A549 treated with CpdA at 1 μM for 4 hours (cell line): ENCODE measurements at places on chromosomes 6 and 20. TPM values are rescaled to one million over a fixed set of nuclear protein-coding genes. Genes with fewer than 3 reads are reported as not detected.

TPMT gene
- total RNA-seq: 5.8 to 7.1 TPM (median 6.3 TPM) in 5 replicates

PRSS35 gene
- 0.03 to 0.14 TPM (median 0.06 TPM) in 4 of 5 replicates, not detected in the other for total RNA-seq

PGC gene
- total RNA-seq: not detected in 5 replicates

ASCC3 gene
- total RNA-seq: 19.2 to 23.1 TPM (median 20.5 TPM) in 5 replicates

CTAGE9 gene
- not detected in 5 replicates for total RNA-seq

GLP1R gene
- not detected in 5 replicates for total RNA-seq

WFDC10B gene
- not detected in 5 replicates for total RNA-seq

LTB gene
- 0.27 to 0.39 TPM (median 0.35 TPM) in 5 replicates for total RNA-seq

CALHM5 gene
- 0.05 to 0.08 TPM (median 0.06 TPM) in 5 replicates for total RNA-seq

MDN1 gene
- 10.4 to 14.5 TPM (median 14.0 TPM) in 5 replicates for total RNA-seq

KHDRBS2 gene
- not detected in 5 replicates for total RNA-seq

VWA7 gene
- 0.61 to 2.0 TPM (median 1.5 TPM) in 5 replicates for total RNA-seq

CDSN gene
- not detected in 5 replicates for total RNA-seq

CCHCR1 gene
- total RNA-seq: 6.6 to 8.7 TPM (median 7.4 TPM) in 5 replicates

SLC22A2 gene
- 0.02 to 0.09 TPM in 2 of 5 replicates, not detected in the others for total RNA-seq

TBX18 gene
- 14.9 to 20.4 TPM (median 18.6 TPM) in 5 replicates for total RNA-seq

HLA-DMB gene
- 0.96 to 2.3 TPM (median 1.8 TPM) in 5 replicates for total RNA-seq
